Fibroblast of upper back skin (primary cell): ENCODE measurements at places on chromosomes 6 and 20.

- no peak for DNase-seq
These were observed 78.0 kb upstream of the MAFB start for GRCh38 chr20:40766790-40767614.

- DNase-seq: peak; percentile 9
These were observed 93.9 kb downstream of the CD2AP start for GRCh38 chr6:47571488-47571887.

GRCh38 chr20:5364997-5365597, 48.3 kb upstream of the PROKR2 start:
- peak; percentile 27 for DNase-seq

DNA sequence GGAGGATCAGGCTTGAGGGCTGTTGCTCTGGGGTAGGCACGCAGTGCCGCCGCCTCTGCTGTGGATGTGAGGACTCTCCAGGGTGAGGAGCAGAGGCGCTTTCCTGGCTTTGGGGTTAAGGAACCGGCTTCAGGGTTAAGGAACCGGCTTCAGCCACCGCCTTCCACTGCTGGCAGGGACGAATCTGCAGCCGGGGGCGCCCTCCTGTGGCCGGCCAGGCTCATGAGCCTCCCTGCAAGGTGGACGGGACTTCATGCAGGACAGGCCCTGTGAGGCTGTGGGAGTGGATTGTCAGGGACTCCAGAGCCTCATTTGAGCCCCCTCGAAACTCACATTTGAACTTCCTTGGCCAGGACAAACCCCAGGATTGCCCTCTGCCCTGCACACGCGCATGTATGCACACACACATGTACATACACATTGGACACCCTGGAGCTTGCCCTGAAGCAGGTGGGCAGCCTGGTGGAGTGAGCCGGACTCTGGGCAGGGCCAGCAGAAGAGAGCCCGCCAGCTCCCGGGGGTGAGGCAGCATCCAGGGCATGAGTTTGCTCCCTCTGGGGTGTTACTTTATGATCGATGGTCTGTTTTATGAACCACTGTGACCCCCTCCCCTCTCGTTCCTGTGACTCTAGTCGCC, 146.9 kb downstream of the PHACTR3 start:
- DNase-seq: peak; percentile 59

- DNase-seq: no peak
These were observed 154.9 kb upstream of the MLN start for GRCh38 chr6:33958526-33959328.

DNA sequence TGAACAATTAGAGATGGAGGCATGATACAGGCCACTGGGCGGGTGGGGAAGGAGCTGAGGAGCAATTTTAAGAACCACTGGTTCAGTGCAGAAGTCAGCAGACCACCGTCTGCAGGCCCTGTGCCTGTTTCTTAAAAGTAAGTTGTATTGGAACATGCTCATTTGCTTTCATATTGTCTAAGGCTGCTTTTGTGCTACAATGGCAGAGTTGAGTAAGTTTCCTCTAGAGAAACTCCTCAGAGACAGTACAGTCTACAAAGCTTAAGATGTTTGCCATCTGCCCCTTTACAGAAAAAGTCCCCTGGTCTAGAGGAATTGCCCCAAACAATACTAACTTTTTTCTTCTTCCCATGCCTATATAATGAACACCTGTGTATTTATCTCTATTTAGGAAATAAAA, 28.5 kb upstream of the UBE2J1 start:
- DNase-seq: no peak

- no peak for DNase-seq
These were observed 185.2 kb upstream of the ARG1 start for GRCh38 chr6:131387562-131388447.

DNA sequence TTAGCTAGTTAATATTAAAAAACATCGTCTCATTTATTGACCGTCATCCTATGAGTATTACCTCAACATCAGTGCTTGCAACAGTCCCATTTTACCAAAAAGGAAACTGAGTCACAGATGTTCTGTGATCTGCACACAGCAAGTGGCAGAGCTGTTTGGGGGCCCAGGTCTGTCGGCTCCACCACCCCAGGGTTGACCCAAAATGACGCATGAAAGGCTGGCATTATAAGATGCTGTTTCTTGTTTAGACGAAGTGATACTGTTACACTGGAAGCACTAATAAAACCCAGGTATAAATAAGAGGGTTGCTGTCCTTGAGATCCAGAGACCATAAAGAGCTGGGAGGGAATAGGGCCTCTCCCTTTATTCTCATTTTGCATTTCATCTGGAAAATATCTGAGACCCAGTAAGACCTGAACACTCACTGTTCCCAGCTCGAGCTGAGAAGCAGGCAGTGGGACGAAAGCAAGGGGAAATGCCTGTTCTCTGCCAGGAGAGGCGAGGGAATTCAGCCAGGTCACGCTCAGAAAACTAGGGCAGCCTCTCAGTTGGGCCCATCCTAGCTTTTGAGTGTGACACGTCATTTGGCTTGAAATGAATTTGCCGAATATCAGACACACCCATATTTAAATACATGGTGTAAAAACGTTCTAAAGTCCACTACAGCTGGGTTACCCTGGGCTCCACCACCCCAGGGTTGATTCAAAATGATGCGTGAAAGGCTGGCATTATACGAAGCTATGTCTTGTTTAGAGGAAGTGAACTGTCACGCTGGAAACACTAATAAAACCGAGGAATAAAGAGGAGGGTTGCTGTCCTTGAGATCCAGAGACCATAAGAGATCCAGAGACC, 1.4 kb upstream of the MICAL1 start:
- no peak for DNase-seq

- no peak for DNase-seq
These were observed 54.9 kb downstream of the PLEKHG1 start for GRCh38 chr6:150654608-150655007.

- DNase-seq: no peak
These were observed 6.0 kb downstream of the SLC22A23 start for GRCh38 chr6:3450888-3451287.

GRCh38 chr20:20427227-20427864, 59.4 kb downstream of the INSM1 start:
- DNase-seq: no peak

DNA sequence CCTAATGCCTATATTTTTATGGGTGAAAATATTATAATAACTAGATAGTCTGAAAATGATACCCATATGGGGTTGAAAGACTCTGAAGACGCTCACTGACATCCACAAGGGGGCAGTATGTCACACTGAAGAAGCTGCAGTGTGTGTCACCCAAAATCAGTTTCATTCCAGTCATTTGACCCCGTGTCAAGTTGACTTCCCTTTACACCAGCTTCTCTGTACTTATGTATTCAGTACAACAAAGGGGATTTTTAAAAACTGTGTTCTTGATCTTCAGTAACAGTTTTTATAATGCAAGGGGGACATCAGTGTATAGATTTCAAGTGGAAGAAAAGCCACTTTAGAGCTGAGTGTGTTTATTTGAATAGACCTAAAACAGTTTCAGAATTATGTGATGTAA, 19.3 kb downstream of the FAXC start:
- DNase-seq: peak; percentile 68

DNA sequence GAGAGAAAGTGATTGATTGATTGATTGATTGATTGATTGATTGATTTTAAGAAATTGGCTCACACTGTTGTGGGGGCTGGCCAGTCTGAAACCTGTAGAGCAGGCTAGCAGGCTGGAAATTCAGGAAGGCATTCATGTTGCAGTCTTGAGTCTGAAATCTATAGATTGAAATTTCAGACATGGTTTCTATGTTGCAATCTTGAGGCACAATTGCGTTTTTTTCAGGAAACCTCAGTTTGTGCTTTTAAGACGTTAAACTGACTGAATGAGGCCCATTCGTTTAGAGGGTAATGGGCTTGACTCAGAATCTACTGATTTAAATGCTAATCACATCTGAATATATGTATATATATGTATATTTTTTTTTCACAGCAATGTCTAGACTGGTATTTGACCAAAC, 106.3 kb downstream of the STXBP5 start:
- no peak for DNase-seq

GRCh38 chr6:96812077-96812703, 25.1 kb downstream of the GPR63 start:
- DNase-seq: peak; percentile 60

DNA sequence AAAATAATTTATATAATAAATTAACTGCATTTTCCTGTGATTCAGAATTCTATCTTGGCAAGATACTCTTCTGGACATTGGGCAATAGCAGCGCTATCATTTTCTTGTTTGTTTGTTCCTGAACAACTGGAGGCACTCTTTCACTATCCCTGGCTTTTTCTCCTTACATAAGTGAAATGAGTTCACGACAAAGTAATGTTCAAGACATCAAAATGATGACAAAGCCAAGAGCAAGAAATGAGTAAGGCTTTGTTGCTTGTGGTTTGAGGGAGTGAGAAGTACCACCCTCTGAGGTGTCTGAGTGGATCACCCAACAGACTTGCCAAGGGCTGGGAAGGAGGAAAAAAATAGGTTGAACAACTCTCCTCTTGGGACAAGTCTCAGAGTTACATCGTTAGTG, 466.6 kb upstream of the JAG1 start:
- peak; percentile 77 for DNase-seq

GRCh38 chr6:100210137-100211117, 216.4 kb upstream of the MCHR2 start:
- no peak for DNase-seq

GRCh38 chr20:33061658-33062028, 7.9 kb downstream of the BPIFB3 start:
- no peak for DNase-seq

DNA sequence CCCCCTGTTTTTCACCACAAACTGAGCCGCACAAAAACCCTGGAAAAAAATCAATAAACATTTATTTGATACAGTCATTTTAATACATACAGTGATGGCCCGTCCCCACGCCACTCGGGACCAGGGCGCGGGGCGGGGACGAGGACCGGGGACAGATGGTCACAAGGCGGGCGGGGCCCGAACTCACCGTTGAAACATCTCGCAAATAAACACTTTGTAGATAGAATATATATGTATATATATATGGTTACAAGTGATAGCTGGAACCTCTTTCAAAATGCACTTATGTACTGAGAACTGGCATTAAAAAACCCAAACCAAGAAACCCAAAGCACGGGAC, 418 bp upstream of the UCKL1 start:
- no peak for DNase-seq

DNA sequence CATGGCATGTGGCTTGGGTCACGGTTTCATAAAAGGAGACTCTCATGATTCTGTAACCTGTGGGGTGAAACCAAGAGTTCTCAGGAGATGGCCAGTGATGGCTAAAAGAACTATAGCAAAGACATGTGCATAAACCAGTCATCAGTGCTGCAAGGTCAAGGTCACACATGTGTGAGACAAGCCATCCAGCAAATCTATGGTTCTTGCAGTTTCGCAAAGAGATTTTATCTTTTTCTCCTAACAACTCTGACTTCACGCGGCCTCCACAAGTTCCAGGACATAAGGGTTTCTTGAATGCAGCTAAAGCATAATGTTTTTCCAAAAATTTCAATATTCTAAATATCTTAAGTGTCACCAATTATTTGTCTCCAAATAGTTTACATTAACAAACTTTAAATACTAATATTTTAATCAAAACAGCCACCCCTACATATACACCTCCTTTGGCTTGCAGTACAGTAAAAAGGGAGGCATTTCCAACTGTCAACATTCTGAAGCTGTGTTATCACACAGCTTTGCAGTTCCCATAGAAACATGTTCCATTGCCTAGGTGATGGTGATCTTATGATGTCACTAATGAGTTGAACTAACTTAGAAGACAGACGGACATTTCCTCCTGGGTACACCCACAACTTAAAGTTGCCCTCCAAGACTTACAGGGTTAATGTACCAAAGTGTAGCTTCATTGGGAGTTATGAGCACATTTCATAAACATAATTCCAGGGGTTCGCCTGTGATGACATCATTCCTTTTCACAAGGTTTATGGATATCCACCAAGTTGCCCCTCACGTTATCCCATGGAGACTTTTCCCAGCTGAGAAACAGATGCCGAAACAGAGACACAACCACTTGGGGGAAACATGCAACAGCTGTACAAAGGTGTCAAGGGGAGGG, 250.9 kb upstream of the PDE10A start:
- DNase-seq: no peak

DNA sequence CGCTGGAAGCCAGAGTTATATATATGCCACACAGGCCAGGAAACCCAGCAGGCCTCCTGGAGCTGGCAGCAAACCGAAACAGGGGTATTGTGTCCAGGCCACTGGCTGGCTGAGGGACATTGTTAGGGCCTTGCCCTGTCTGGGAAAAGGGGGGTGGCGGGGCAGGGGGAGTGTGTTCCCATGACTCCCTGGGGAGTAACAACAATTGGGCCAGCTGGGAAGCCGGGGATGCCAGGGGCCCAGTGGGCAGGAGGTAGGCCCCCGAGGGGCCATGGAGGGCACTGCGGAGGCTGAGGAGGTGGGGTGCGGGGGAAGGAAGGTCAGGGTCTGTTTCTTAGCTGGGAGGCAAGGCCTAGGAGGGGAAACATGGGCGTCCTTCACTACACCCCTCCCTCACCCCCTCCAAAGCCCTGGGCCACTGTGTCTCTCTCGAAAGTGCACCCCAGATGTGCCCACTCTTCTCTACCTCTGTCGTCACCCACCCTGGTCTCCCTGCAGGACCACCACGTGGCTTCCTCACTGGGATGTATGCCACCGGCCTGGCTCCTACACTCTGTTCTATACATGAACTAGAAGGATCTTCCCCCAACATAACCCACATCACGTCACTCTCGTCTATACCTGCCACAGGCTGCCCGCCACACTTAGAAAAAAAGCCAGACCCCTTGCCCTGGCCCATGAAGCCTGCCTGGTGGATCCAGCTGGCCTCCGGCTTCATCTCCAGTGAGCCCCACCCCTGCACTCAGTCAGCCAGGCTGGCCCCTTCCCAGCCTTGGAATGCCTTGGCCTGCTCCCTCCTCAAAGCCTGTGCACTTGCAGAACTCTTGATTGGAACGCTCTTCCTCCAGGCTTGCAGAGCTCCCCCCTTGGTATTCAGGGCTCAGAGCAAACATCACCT, 7.8 kb upstream of the E2F1 start:
- peak; percentile 11 for DNase-seq

GRCh38 chr20:11394145-11394833, 523.4 kb upstream of the BTBD3 start:
- peak; percentile 90 for DNase-seq

DNA sequence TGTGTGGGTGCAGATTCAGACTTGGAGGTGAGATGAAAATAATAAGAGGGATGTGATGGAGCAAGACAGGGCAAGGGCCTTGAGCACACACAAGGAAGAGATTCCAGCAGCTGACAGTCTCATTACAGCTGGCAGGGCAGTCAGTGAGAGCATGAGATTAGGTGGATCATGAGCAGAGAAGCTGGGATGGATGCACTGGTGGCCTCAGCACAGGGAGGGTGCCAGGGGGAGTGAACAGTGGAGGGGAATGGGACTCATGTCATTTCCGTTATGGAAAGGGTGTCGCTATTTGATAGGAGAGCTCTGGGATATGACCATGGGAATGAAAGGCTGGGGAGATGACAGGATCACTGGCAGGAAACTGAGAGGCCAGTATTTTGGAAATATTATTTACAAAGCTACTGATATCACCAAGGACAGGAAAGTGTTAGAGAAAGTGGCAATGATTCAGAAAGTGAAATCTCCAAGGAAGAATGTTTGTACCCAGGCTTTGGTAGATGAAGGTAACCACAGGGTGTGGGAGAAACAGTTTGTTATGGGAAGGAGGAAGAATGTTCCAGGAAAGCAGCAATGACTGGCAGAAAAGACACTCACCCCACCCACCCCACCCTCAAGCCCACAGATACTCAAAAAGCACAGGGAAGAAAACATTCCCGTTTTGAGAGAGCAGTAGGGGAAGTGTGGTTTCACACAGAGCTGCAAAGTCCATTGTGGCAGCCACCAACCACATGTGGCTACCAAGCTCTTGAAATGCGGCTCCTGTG, 214.7 kb upstream of the PROKR2 start:
- DNase-seq: no peak
